Epithelial cell of alveolus of lung (primary cell): ENCODE measurements at places on chromosomes 1 and 21. TPM values are rescaled to one million over a fixed set of nuclear protein-coding genes. Genes with fewer than 3 reads are reported as not detected.

VPS26C gene
- total RNA-seq = 42.9 and 58.9 TPM in 2 replicates

TMEM81 gene
- total RNA-seq = 1.3 and 3.6 TPM in 2 replicates

LYPD8 gene
- total RNA-seq = not detected in 2 replicates

SLC19A2 gene
- total RNA-seq = 9.3 and 18.7 TPM in 2 replicates

SMPDL3B gene
- total RNA-seq = 0.26 TPM in 1 of 2 replicates, not detected in the other

SLC2A5 gene
- total RNA-seq = 0.64 and 1.8 TPM in 2 replicates

SPATA6 gene
- total RNA-seq = 3.1 and 6.4 TPM in 2 replicates

INSRR gene
- total RNA-seq = not detected in 2 replicates

OPRD1 gene
- total RNA-seq = 0.16 TPM in 1 of 2 replicates, not detected in the other

FCAMR gene
- not detected in 2 replicates for total RNA-seq

DNAJC28 gene
- total RNA-seq = 0.64 and 1.0 TPM in 2 replicates

TPR gene
- 32.3 and 38.5 TPM in 2 replicates for total RNA-seq

SIK1 gene
- total RNA-seq = 2.8 and 11.0 TPM in 2 replicates

DENND2C gene
- 0.08 and 1.2 TPM in 2 replicates for total RNA-seq

CENPF gene
- total RNA-seq = 28.3 TPM in 2 replicates

CFHR1 gene
- not detected in 2 replicates for total RNA-seq

GBP6 gene
- 0.52 TPM in 1 of 2 replicates, not detected in the other for total RNA-seq
